ENCODE measurements at places on chromosomes 1 and 21.

DNA sequence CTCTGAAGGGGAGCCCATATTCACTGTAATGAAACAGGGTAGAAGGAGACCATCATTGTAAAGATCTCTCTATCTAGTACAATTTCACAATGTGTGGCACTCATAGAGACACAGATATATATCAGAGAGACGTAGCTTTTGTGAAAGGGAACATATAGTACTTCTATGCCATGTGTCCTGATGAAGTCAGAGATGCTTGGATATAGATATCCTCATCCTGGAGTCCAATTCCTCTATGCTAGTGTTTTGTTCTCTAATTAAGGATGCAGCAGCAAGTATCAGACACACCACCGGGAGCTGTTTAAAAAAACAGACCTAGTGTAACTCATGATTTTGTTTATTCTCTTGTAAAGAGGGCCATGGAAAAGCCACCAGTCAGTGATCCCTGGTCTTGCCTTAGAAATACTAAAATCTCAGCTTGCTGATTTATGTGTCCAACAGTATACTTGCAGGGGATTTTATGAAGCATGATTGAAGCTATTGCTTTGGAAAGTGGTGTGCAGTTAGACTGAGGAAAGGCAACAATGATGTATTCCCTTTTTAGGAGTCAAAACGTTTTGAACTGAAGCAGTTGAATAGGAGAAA, 2.5 kb downstream of the NCAM2 start:
- DNase-seq = no peak

- DNase-seq = no peak
These were observed 182.7 kb upstream of the VAMP3 start for GRCh38 chr1:7588457-7588827.

DNA sequence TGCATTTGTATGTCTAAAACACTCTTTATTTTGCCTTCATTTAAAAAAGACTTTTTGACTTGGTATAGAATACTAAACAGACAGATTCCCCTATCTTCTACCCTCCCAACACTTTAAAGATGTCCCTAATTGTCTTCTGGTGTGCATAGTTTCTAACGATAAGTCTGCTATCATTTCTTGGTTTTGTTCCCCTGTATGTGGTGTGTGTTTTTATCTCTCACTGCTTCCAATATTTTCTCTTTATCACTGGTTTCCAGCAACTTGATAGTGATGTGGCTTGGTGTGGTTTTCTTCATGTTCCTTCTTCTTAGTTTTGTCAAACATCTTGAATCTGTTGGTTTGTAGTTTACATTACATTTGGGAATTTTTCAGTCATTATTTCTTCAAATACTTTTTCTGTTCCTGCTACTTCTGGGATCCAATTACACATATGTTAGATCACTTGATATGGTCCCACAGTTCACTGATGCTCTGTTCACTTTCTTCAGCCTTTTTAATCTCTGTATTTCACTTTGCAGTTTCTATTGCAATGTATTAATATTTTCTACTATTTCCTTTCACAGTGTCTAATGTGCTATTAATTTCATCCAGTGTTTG, 23.2 kb downstream of the F5 start:
- DNase-seq = no peak

DNA sequence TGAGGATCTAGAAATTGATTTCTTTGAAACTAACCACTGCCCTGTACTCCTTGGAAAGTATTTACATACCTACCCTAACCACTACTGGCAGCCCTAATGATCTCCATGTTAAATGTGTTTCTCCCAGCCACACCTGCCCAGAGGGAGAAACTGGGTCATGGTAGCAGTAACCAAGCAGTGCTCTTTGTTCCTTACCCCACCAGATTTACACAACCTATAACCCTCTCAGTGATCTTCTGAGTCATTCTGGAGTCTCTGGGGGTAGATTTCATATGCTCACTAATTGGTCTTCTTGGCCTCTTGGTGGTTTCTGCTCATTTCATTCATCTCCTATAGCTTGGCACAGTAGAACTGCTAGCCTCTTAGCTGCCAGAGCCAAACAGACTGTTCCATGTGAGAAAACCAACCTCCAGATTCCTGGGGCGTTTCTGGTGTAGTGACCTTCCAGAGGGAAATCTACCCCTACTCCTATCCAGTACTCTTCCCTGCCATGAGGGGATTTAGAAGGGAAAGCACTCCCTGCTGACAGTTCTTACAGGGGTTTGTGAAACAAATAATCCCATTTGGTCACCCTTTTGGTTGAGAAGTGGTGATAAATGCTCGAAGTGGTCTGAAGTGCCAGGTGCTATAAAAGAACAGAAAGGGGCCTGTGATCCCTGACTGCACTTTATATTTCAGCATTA, 36.2 kb upstream of the LRIG2 start:
- DNase-seq = no peak

DNA sequence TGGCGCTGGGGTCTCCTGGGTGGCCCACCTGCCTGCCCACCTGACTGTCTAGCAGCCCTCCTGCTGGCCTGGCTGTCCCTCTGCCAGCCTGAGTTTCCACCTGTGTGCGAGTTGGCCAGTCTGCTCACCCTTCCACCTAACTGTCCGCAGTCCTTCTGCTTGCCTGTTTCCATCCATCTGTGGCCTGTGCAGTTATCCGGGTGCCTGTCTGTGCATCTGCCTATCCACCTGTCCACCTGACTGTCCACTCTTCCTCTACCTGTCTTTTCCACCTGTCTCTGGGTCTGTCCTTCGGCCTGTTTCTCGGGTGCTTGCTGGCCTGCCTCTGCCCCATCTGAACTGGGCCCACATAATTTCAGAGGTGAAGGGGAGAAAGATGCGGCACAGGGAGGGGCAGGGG, 1.9 kb downstream of the KCNQ4 start:
- no peak for DNase-seq

- DNase-seq = no peak
These were observed 123.6 kb upstream of the JUN start for GRCh38 chr1:58907398-58907797.

DNA sequence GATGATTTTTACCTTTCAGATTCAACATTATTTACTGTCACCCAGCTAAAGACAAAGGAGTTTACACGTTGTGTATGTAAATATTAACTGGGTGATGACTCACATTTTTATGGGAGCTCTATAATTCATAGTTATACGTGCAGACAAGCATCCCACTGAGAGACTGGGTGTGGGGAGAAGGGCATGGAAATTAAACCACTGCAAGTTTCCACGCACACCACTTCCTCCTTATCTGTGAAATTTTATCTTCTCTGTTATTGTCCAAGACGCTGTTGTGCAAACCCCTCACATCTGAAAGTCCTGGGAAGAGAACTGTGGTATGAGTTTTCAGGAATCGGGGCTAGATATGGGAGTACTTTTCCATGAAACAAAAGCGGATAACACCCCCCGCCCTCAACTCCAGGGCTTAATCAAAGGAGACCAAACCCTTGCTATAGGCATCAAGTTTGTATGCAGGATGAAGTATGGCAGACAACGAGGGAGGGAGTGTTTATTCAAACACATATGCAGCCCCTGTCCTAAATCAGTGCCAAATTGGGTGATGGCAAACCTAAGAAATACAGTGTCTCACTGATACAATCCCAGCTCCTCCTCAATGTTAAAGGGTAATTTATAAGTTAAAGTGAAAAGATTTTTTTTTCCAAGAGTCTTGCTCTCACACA, 23.3 kb upstream of the DPT start:
- no peak for DNase-seq

DNA sequence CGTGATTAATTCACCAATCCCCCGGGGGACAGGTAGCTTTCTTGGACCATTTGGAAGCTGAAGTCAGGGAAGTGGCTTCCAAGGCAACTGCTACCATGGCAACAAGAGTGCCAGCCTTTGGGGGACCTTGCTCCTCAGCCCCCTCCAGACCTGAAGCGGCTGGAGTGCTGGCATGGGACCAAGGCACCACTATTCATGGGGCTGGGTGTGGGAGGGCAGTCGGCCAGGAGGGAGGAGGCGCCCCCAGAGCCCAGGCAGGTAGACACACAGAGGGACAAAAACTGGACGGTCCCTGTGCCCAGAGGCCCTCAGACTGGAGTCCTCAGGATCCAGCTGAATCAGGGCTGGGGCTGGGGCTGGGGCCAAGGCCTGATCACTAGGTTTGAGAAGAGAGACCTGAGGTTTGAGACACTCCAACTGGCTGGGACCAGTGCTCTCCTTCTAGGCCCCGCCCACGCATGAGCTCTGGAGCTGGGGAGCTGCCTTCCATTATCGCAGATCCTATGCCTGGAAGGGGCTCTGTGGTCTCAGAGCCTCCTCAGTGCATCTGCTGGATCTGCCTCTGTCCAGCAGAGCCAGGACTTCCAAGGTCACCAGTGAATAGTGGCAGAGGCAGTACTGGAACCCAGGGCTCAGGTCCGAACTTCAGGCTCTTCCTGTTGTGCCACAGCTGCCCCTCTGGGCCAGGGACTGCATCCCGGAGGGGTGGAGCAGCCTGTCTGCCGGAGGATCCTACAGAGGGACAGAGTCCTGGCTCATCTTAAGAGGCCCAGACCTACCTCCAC, 3.3 kb upstream of the KNCN start:
- DNase-seq = no peak

DNA sequence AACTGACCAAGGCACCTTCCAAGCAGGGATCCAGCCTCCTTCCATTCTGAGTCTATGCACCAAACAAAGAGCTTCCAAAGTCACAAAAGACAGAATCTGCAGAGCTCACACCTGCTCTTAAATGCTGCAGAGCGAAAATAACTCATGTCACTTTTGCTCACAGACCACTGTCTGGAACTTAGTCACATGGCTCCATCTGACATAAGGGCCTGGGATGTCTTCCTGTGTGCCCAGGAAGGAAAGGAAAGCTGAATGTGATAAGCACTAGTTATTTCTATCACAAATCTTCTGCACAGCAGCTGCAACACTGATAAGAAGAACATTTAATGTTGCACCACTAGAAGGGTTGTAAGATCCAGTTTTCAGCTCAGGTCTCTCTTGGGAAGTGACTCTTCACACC, 39.5 kb upstream of the SGIP1 start:
- DNase-seq = no peak

- DNase-seq = no peak
These were observed 45.6 kb downstream of the GNPAT start for GRCh38 chr1:231286603-231287002.

DNA sequence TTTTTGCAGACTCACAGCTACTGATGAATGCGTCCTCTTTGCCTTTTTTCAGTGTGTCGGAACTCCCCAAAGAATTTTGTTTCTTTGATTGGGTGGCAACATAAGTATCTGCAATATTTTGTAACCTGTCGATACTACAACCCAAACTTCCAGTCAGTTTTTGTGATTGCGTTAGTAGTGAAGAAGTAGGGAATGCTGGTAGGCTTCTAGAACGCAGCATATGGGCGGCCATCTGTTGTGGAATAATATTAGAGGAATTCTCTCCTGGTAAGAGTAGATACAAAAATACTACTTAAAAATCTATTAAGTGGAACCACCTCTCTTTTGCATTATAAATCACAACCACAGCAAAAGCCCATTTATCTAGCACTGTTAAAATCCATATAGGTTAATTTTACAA, 107.4 kb downstream of the LYST start:
- DNase-seq = no peak

DNA sequence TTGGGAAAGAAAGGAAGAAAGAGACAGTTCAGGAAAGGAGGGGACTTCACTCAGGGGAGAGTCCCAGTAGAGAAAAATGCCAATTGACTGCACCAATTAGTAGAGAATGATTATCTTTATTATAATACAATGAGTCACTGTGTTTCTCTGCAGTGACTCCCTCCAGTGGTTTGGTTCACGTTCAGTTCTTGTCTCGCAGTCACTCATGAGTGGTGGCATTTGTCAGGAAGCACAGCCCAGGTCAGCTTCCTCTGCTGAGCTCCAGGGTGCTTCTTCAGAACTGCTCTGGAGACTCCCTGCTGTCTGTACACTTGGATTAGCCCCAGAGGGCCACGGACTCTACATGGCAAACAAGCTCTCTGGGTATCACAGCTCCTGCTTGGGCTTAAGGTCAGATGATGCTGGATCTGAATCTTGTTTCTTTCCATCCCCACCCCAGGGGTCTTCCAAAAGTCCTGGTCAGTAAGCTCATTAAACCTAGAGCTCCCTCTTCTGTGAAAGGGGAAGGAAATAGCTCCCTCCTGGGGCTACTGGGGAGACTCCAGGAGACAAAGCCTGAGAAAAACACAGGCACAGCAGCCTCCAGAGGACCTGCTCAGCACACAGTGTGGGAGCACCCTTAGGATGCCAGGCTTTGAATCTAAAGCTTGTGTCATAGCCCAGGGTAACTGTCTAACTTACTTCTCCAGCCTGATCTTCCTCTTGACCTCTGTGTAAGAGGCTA, 619.0 kb downstream of the AJAP1 start:
- no peak for DNase-seq

GRCh38 chr1:4268262-4268888, 368.3 kb upstream of the C1orf174 start:
- DNase-seq = no peak

GRCh38 chr1:69513601-69514000, 54.1 kb upstream of the LRRC7 start:
- DNase-seq = no peak

DNA sequence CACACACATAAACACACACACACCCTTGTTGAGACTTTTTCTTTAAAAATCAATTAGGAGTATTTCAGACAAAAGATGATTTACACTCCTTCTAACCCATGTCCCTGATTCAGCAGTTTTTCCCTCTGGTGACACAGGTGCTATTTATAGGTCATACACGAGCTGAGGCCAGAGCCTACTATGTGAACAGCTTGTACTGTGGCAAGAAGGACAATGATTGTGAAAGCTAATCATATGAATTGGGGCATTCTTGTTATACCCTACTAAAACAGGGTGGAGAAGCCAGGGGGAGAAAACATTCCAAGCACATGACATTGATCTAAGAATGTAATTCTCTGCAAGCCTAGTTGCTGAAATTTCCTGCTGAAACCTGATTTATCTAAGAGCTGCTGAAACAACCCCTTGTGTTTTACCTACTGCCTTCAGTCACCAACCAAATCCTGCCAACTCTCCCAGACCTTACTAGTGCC, 60.3 kb downstream of the XCL1 start:
- no peak for DNase-seq

DNA sequence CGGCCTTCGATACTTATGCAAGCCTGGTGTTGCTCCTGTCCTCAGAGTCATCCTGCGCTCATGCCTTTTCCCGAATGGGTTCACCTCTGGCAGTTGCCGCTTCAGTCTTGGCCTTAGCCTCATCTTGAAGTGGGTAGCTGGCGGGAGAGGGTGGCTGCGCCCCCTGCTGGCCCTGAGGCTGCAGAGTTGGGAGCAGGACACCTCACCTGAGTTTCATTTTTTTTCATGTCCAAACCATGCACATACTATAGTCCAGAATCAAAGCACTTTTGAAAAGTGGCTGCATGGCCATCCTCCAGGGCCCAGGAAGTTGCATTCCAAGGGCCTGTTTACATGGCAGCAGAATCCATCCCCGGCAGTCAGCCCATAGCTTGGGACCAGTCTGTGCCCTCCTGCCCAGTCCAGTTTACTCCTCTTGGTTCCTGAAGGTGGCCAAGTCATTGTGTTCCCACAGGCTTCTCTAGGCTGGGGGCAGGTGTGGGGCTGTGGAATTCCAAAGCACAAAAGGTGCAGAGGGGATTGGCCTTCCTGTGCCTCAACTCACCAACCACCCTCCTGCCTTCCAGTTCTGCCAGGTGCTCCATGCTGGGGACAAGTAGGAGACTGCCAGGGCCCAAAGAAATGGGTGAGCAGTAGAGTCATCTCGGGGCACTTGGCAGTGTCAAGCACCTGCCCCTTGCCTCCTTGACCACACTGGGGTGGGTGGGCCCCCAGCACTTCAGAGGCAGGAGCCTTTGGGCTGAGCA, 44.0 kb downstream of the YARS1 start:
- no peak for DNase-seq

Data from left renal pelvis (tissue), 4 donors.